ENCODE measurements at places on chromosomes 12 and 14.

DNA sequence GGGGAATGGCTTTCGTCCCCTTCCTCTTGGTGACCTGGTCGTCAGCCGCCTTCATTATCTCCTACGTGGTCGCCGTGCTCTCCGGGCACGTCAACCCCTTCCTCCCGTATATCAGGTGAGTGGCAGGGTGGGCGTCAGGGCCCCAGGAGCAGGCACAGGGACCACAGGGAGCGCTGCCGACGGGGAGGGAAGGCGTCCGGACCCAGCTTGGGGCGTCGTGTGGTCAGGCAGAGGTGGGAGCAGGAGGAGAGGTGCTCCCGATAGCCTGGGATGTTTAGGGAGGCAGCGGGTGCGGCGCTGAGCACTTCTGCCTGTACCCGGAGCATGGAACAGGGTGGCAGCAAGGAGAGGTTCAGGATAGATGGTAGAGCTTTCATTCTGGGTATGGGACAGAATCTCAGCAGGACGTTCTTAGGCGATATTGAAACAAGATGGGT lies 444 bp downstream of the DRAM1 start:
- DNase-seq = no peak

DNA sequence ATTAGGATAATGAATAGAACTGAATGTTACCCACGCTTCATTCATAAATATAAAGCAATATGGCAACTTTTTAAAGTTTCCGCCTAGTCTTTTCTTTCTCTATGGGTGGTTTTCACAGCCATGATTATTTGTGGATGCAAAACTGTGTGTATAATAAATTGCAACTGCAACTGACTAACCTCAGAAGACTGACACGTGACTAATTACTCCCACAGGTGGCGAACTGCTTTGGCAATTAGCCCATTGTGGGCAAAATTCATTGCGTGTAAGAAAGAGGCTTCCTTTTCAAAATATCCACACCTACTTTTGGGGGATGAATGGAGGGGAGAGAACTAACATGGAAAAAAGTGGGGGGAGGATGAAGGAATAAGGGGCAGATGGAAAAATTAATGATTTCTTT lies 79.0 kb downstream of the SLC25A21 start:
- DNase-seq = no peak

DNA sequence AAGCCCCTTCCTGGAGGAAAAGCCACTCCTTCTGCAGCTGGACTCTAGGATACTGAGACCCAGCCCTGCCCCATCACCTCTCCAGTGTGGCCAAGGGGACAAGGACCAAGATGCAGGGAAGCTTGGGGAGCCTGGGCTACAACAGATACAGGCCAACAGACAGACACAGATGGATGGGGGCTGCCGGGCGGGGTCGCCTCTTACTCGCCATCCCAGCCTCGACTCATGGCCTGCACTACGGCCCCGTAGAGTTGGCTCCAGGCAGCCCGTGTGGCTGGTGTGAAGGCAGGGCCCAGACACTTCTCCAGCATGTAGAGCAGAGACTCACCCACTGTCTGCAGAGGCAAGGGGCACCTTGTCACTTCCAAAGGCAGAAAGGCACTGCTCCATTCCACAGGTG lies 4.7 kb downstream of the NGB start:
- no peak for DNase-seq

DNA sequence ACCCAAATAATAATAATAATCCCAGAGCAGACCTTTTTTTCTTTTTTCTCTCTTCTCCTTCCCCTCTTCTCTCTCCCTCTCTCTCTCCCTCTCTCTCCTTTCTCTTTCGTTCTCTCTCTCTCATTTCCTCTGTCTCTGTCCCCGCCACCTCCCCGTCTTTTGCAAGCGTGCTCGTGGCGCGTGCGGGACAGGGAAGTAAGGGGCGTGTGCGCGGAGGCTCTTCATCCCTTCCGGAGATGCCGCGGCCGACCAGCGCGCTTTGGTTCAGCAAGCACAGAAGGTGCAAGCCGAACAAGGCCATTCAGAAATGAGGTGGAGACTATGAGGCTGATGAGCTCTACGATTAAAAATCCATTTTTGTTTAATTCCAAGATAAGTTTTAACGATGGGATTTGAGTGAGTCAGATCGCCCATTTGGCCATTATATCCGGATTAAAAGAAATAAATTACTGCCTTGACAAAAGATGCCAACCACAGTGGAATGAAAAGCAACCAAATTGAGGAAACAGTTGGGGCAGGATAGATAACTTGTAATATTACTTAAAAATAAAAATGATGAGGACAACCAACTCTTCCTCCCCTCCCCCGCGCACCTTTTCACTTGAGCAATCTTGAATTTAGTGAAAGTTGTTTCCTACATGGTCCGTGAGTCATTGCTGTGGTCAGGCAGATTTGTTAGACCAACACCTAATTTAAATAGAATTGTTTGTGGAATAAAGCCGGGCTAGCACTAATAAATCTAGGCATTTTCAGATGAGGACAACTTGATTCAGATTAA lies 1.2 kb upstream of the AMIGO2 start:
- no peak for DNase-seq

- DNase-seq = no peak
Measured at GRCh38 chr12:1962051-1963020, 41.9 kb downstream of the DCP1B start.

DNA sequence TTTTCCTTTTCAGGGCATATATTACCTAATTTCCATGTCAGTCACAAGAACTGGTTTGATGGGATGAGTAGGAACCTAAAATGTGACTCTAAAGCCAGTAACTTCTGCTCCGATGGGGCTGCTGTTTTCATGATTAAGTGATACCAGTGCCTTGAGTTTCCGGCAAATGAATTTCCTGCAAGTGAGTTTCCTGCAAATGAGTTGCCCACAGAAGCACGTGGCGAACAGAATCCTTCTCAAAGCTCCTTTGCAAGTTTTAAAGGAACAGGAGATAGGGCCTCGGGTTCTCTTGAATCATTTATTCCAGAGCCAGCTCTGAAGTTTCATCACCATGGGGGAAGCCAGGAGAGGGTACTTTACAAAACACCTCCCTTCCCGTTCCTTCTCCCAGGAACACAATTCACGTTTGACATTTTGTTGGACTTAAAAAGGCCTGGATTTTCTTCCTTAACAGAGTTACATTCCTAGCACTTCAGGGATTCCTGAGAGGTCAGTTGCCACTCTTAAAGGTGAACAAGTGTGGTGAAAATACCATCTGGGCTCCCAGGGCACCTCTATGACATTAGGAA lies 2.2 kb upstream of the PPTC7 start:
- DNase-seq = no peak

DNA sequence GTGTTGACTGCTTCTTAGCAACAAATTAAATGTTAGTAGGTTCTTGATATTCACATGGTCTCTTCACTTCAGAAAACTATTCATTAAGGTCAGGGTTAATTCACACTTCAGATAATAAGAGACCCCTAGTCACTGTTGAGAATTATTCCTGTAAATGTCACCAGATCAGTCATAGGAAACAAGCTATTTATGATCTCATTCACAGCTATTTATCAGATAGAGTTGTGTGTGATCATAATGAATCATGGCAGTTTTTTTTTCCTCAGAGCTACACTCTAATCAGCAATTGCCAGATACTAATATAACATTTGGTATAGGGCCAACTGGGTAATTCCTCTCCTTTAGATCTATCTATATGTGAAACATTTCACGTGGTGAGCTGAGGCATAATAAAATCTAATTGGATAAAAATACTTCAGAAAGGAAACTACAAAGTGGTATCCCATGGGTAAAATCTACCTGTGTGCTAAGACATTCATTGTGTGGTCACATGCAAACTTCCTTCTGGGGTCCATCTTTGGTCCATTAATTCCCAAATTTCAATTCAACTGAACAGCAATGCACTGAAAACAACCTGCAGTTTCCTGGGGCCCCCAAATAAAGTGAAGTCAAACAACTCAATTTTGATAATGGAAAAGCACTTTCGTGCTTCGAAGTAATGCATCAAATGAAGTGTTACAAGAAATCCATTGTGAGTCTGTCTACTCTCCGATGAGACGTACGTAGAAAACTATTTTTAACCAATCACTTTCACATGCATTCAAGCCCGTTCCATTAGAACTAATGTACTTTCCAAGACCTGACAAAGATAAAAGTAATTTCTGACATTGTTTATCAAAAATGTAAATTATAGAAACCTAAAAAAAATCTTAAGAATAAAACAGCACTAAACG lies 197.0 kb downstream of the ACSS3 start:
- DNase-seq = no peak

DNA sequence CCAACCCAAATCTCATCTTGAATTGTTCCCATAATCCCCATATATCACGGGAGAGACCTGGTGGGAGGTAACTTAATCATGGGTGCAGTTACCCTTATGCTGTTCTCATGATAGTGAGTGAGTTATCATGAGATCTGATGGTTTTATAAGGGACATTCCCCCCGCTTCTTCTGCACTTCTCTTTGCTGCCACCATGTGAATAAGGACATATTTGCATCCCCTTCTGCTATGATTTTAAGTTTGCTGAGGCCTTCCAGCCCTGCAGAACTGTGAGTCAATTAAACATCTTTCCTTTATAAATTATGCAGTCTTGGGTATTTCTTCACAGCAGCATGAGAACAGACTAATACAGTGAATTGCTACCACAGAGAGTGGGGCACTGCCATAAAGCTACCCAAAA lies 179.1 kb downstream of the LRIG3 start:
- DNase-seq = no peak

DNA sequence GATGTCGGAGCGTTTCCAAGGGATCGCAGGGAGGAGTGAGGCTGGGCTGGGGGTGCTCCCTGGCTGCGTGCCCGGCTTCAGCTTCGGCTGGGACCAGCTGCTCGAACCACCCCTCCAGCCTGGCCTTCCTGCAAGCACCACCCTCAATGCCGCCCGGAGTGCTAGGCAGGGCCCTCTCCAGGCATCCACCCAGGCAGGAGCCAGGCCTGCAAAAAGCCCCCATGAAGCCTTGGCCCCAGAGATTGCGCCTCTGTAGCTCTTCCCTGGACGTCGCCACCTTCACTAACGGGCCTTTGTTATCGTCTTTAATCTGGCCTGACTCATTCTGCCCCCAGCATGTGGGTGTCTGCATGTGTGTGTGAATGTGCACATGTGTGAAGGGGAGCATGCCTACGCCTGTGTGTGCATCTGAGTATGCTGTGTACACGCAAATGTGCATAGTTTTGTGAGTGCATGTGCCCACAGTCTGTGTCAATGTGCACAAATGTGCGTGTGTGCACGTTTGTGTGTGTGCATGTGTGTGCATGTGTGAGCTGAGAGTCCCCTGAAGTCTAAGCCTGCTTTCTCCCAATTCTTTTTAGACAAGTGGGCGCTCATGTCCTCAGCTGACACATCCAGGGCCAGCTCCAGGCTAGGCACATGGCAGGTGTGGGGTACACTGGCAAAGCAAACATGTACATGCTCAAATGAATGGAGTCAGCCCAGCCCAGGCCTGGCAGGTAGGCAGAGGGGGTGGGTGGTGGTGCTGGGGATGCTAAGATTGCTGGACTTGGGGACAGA lies 195.4 kb upstream of the C14orf180 start:
- DNase-seq = no peak

- DNase-seq = no peak
Measured at GRCh38 chr12:27209257-27209910, 34.7 kb upstream of the STK38L start.

DNA sequence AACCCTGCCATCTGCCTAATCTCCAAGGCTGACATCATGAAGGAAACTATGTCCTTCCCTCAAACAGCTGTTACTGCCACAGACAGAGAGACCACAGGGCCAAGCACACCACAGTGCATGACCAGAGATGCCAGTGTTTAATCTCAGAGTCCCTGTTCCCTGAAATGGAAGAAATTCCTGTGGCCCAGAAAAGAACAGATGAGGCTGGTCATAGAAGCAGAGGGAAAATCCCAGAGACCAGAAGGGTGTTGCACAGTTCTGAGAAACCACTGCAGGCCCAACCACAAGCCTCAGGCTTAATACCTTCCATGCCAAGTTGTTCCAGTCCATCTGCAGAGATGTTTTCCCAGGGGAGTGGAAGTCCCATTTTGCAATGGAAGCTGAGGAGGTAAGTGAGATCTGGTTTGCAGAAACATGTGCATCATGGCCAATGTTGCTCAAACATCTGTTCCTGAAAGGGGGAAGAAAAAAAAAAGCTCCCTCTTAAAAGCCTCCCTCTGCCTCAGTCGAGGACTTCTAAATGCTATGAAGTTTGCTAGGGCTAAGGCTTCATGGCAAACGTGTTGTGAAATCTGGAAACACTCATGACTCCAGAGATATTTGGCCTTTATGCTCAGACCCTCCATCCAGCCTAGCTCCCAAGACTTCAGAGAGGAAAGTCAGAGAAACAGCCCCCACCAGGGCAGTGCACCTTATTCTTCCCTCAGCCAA lies 98.6 kb downstream of the SCARB1 start:
- no peak for DNase-seq

- no peak for DNase-seq
Measured at GRCh38 chr12:118326991-118327390, 45.7 kb downstream of the TAOK3 start.

DNA sequence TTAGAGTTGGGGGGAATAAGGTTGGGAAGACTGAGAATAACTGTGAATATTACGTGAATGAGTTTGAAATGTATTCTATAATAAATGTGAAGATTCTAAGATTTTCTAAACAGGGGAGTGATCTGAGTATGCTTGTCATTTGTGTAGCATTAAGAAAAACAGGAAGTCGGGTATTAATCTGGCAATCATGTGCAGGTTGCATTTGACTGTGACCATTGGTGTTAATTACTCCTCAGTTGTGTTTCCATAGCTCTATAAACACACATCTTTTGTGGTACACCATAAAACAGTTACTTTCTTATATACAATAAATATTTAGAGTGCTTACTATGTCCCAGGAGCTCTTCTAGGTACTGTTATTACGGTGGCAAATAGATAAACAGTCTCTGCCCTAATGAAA lies 434.4 kb upstream of the PDE3A start:
- no peak for DNase-seq

GRCh38 chr12:105773471-105773870 lies 365.3 kb downstream of the NUAK1 start:
- DNase-seq = no peak

- no peak for DNase-seq
Measured at GRCh38 chr12:108832208-108832607, 25.2 kb downstream of the SSH1 start.

GRCh38 chr14:97381309-97381708 lies 584.1 kb downstream of the VRK1 start:
- no peak for DNase-seq

DNA sequence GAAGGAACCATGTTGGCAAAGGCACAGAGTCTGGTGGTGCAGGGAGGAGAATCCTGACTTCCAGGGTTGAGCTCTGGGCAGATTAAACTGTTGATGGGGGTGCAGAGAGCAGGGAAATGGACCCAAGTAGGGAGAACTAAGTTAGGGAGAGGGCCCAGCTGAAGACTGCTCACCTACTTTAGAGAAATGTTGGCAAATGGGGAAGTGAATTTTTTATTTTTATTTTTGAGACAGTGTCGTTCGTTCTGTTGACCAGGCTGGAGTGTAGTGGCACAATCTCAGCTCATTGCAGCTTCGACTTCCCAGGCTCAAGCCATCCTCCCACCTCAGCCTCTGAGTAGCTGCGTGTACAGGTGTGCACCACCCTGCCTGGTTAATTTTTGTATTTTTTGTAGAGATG lies 32.1 kb upstream of the TUBA1A start:
- DNase-seq = no peak

GRCh38 chr14:87824266-87824665 lies 168.7 kb downstream of the GALC start:
- DNase-seq = no peak

- DNase-seq = no peak
Measured at GRCh38 chr12:77865178-77865577, 34.5 kb downstream of the NAV3 start.
